ENCODE measurements at places on chromosomes 12 and 14.

DNA sequence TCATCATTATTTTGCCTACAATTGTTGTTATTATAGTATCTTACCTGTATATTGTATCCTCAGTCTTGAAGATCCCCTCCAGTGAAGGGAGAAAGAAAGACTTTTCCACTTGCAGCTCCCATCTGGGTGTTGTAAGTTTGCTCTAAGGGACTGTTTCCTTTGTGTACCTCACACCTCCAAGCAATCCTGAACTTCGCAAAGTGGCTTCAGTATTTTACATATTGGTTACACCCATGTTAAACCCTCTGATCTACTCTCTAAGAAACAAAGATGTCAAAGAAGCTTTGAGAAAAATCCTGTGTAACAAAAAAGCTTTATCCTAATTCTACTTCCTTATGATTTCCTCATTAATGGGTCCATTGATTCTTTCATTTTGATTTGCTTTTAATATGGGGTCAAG, 10.1 kb upstream of the OR9K2 start:
- no peak for DNase-seq

DNA sequence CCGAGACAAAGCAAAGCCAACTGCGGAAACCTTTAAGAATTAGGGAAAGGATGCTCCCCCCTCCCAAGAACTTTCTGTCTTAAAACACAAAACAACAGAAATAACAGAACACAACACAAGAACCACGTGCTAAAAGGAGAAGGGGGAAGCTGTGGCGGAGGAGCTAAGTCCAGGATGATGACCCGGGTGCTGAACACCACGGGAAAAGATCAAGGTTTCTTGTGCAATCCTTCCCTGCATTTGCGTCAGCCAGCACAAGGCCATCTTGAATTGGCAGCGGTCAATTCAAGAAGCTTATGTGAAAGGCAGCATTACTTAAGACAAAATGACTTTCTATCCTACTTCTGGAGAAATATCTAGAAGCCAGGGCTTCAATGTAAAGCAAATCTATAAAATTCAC, 11.0 kb upstream of the CREBL2 start:
- DNase-seq: no peak

DNA sequence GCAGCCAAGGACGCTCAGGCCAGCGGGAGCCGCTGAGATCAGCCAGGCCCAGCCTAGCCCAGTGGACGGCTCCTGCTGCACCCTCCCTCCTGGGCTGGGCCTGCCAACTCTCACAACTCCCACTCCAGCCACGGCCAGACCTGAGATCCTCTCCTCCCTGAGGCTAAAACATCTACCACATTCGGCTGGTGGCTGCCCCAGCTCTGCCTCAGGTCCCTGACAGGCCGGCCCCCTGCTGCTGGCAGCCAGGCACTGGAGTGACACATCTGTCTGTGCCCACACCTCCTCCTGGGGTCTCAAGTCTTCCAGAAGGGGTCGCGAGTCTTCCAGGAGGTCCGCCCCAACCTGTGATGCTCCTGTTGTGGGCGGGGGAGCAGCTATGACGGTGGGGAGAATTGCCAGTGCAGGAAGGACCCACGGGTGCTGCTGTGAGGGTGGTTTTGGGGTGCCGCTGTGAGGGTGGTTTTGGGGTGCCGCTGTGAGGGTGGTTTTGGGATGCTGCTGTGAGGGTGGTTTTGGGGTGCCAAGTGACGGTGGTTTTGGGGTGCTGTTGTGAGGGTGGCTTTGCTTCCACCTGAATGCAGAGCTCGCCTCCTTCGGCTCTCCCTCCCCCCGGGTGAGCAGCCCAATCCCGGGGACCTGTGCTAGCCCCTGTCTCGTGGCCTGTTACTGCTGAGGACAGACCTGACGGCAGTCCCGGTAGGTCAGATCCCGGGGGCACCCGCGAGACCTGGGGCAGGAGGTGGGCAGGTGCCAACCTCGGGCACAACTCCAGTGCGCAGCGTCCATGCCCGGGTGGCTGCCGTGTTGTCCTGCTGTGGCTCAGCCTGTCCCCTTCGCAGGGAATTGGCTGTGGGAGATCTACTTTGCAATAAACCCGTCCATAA, 27.5 kb upstream of the C14orf180 start:
- DNase-seq: no peak

- no peak for DNase-seq
Observed at GRCh38 chr14:66507181-66507721, 696 bp upstream of the GPHN start.

DNA sequence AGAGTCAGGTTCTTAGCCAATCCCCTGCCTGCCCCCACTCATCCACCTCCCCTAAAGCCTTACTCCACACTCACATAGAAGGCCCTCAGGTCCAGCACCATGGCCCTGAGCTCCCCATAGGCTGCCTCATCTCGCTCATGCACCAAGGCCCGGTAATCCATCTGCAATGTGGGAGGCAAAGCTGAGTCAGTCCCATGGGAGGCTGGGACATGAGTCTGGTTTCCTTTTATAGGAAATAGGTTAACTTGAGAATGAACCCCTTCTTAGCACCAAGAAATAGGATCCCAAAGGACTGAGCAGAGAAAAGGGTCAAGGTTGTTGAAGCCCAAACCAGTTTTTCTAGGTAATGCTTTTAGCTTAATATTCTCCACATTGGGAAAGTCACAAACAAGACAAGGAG, 2.1 kb upstream of the EMC9 start:
- no peak for DNase-seq

DNA sequence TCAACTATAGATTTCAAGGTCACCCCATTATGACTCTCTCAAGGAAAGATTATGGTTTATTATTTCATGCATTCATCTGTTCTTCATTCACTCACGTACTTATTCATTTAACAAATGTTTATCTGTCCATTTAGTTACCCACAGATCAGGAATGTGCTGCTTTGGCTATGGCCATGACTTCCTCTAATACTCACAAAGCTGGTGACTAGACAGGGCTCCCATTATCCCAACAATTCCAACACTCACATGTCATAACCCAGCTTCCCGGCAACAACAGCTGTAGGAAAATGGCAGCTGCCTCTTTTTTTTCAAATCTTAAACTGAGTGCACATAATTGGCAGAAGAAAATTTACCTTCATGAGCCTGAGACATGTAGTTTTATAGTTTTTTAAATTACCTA, 190.8 kb upstream of the CCDC196 start:
- DNase-seq: no peak

DNA sequence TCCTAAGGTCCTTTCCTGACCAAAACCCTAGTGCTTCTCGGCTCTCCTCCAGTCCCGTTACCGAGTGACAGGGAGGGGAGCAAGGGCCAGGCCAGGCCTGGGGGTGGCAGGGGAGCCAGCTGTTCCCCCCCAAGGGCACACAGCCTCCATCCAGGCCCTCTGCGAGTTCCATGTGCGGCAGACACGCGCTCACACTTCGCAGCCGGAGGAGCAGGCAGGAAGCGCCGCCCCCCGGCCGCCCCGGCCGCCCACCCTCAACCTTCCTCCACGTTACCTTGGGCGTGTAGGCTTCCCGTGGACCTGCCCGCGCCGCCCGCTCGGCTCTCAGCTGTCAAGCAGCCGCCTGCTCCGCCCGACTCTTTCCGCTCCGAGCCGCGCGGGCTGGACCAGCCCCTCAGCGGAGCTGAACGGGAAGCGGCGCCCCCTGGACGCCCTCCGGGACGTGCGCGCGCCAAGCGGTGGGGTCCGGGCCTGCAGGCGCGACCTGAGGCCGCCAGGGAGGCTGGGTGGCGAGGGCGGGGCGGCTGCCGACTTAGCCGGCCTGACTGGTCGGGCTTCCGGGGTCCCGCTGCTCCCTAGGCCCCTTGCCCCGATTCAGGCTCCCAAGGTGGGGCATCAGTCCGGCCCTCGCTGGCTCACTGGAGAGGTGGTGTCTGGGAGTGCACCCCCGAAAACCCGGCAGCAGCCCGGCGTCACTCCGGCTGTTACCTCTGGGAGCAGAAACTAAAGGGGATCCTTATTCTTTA, at the start of gene CRACR2A:
TSS of gene CRACR2A (minus strand) at position 369 of the 746 bp plus-strand sequence. CDS start 56,110 bp downstream, outside the sequence.
- peak; percentile 61 for DNase-seq

GRCh38 chr14:60602291-60602690, 47.0 kb downstream of the SIX1 start:
- DNase-seq: no peak

DNA sequence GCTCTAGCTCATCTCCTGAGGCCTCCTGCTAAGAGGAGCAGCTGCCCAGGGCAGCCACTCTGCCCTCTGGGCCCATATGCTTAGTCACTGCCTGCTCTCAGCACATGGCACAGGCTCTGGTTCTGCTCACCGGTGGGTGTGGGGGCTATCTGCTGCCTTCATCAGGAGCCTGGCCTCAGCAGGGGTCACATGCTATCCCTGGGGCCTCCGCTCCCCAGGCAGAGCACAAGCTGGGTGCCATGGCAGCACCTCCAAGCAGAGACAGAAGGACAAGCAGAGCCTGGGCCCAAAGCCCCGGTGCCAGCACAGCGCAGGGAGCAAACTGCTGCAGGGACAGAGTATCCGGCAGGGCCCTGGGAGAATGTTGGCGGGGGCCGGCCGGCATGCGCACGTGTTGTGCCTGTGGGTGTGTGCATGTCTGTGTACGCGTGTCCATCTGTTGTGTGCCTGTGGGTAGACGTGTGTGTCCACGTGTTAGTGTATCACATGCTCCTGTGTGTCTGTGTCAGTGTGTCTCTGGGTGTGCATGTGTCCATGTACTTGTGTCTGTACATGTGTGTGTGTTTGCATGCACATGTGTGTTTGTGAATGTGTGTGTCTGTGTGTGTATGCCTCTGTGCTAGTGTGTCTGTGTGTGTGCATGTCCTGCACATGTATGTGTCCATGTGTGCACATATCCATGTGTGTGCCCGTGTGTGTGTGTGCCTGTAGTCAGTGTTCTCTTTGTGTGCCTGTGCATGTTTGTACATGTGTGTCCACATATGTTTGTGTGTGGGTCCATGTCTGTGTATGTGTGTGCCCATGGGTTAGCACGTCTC, 326.9 kb downstream of the TMEM121 start:
- DNase-seq: no peak
